ENCODE measurements at places on chromosomes 16 and 17.

- no peak for DNase-seq
Measured at GRCh38 chr17:47789611-47790561, 31.7 kb downstream of the OSBPL7 start.

DNA sequence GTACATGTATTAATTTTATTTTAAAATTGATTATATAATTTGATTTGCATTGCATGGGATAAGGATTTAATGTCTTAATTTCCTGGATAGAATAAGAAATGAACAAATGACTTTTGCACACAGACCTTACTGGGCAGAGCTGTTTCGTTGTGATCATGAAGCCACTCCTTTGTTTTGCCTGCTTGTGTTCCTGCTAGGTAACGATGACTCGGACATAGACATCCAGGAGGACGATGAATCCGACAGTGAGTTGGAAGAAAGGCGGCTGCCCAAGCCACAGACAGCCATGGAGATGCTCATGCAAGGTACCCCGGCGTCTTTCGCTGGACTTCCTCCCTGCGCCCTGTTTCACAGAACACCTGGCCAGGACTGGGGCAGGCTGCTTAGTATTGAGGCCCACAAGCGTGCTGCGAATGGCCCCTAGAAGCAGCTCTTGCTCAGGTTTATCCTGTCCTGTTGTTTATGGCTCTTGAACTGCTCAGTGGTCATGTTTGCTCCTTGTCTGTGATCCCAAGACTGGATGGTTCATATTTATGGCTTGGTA lies 29.6 kb downstream of the CLUAP1 start:
- no peak for DNase-seq

- no peak for DNase-seq
Measured at GRCh38 chr17:81049372-81049911, 14.5 kb downstream of the BAIAP2 start.

GRCh38 chr17:42287977-42288802 lies at the start of gene STAT5A:
Gene STAT5A, plus strand, starts transcription at chr17:42288498. Its CDS starts 914 bp downstream, at chr17:42289412.
- DNase-seq: peak; percentile 55

DNA sequence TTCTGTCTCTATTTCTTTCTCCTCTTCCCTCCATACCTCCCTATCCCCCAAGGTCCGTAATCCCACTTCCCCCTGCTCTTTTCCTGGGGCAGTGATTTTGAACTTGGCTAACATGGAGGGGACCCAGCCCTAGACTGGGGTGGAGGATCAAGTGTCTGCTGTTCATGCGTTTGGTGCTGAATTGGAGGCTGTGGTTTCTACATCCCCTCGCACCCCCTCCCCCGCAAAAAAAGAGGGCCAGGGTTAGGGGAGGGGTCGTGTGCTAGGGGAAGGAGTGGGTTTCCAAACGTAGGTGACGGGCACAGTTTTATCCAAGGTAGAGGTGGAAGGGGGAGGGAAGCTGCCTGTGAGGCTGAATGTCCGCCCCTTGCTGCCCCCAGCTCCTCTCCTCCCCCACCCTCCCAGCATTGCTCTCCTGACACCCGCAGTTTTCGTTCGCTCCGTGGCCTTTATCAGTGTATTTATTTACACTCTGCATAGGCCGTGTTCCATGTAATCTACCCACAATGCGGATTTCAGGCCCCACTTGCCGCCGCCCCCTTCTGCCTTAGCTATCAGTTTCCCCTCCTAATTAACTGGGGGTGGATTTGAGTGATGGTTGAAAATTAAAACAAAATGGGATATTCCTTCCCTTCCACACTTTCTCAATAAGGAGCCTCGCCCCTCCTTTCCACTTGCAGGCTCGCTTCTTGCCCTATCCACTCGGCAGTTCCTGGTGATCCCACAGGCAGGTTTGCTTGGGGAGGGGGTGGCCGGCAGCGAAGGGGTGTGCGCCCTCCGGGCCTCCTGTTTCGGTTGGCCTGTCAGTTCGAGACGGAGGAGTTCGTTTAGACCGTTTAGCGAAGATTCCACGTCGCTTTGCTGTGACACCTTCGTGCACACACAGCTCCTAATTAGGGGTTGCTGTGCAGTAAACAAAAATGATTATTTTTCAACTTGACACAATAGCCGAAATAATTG lies 2.0 kb downstream of the GNAO1 start:
- DNase-seq: no peak

GRCh38 chr16:5354645-5355044 lies 257.1 kb upstream of the EEF2KMT start:
- DNase-seq: no peak

- DNase-seq: no peak
Measured at GRCh38 chr17:63768433-63768832, 5.0 kb downstream of the CCDC47 start.

GRCh38 chr17:8960325-8961140 lies 5.0 kb downstream of the PIK3R5 start:
- DNase-seq: no peak

- no peak for DNase-seq
Measured at GRCh38 chr17:32549559-32549958, 62.8 kb downstream of the CDK5R1 start.

DNA sequence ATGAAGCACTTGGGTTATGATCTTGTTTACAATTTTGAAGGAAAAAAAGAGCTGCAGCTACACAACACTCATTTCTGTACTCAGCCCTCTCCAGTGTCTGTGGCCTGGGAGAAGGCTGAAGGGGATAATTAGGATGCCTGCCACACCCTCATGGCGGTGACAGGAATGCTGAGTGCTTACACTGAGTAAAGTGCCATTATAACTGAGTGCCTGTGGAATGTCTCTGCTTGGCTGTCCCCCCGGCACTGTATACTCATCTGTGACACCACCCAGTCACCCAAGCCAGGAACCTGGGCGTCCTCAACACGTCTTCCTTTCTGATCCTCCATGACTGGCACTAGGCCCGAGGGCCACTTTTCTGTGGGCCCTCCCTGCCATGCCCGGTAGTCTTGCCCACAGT lies 3.5 kb upstream of the MRPL38 start:
- no peak for DNase-seq

DNA sequence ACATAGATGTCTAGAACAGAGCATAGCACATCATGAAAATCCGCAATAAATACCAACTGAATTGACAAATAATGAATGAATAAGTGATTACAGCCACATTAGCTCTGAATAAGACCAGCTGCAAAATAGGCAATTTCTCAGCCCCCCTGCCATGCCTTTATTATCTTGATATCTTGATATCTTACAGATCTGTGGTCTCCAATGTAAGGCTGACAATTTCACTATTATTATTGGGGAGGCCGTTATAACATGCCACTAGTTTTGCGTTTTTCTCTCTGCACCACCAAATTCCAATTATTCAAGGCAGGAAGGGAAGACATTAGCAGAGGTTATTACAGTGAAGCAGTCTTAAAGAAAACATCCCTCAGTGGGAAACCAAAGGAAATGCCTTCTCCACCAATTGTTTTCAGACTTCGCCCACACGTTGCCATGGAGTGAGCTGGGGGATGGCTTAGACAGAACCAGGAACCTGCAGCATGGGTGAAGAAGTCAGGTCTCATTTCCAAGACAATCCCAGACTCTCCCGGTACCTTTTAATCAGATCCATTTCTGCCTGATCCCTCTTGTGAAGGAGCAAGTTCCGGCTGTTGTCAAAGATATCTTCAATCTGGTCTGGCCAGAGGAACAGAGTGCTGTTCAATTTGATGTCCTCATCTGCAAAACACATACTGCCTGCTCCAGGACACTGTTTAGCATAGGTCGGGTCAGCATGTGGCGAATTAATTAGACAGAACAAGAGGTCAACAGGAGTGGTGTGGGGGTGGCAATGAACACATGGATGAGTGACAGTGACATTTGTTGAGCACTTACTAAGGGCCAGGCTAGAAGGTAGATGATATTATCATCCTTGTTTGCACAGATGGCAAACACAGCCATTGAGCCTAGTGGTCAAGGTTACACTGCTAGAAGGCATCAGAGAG lies 46.4 kb downstream of the DNAH3 start:
- DNase-seq: no peak

DNA sequence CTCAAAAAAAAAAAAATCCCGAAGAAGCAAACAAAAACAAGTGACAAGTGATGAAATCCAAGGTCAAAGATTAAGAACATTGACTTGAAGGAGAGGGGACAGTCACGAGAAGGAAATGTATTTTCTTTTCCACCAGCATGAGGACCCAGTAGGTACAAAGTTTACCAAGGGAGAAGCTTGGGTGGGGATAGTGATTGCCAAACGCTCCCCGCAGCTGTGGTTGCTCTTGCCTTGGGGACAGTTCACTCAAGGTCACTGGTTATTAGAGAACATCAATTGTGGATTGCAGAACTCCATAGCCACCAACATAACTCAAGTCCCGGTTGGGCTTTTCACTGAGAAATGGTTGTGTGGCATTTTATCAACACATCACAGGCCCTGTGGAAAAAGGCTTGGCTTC lies 27.0 kb downstream of the RSL1D1 start:
- no peak for DNase-seq

DNA sequence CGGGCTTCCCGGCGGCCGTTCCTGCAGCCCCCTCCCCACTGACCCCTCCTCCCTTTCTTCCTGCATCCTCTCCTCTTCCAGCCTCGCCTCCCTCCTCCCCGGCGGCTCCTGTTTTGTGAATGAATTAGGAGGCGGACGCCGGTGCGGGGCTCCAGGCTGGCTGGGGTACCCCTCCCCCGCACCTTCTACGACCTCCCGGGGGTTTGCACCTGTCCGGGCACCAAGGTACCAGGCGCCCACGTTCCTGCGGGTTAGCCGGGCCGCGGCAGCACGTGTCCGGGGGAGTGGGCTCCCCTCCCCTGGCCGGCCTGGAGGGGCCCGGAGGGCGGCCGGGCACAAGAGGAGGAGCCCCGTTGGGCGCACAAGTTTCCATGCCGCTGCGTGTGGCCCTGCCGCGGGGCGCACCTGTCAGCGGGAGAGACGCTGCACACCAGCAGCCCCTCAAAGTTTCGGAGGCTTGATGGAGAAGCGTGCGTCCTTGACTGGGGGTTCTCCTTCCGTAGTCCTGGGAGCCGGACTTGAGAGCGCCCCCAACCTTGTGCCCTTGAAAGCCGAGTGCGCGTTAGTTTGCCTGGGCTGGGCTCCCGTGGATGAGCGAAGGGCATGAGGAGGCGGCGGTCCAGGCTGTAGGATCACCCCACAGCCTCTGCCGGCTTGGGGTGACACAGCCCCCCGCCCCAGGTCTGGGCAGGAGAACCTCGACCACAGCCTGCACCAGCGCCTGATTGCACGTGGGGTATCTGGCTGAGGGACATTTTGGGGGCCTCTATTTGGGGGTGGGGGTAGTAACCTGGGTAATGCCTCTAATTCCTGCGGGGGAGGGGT lies 1.2 kb downstream of the HAS3 start:
- DNase-seq: no peak

DNA sequence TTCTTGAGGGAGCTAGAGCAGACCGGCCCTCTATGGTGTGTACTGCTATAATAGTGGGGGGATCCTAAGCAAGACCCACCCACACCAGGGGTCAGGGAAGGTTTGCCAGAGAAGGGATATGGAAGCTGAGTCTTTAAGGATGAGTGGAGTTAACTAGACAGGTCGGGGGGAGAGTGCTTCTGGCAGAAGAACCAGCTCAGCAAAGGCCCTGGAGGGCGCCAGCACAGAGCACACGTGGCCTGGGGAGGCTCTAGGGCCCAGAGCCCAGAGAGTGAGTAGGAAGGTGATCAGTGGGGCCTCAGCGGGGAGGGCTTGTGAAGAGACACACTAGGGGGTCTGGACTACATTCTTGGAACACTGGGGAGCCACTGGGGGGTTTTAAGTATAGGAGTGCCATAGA lies 21.1 kb downstream of the NGFR start:
- no peak for DNase-seq

- no peak for DNase-seq
Measured at GRCh38 chr16:26712876-26713275, 353.9 kb upstream of the C16orf82 start.

DNA sequence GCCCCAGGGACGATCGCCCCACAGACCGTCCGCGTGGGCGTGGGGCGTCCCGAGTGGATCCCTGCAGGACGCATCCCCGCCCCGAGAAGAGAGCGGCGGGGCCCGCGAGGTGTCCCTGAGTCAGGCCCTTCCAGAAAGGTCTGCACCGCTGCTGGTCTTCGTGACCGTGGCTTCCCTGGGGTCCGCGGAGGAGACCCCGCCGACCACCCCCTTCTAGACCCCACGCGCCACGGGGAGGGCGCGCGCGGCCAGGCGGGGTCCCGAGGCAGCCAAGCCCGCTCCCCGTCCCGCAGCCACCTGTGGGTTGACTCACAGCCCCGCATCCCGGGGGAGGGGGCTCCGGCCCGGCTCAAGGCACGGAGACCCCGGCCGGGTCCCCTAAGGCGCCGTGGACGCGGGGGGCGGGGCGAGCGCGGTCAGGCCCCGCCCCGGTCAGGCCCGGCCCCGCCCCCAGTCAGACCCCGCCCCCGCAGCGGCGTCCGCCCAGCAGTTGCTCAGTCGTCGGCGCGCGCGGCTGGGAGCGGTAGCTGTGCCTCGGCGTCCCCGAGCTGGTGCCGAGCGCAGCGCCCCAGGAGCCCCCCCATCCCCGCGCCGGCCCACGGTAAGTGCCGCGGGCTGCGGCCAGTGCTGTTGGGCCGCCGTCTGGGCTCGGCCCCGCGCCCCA lies at the start of gene BAIAP3:
BAIAP3 (plus strand) TSS at position 497 of the 664 bp plus-strand sequence. CDS start 4,905 bp downstream, outside the sequence.
- no peak for DNase-seq

- no peak for DNase-seq
Measured at GRCh38 chr17:16241906-16242399, 24.9 kb downstream of the PIGL start.

DNA sequence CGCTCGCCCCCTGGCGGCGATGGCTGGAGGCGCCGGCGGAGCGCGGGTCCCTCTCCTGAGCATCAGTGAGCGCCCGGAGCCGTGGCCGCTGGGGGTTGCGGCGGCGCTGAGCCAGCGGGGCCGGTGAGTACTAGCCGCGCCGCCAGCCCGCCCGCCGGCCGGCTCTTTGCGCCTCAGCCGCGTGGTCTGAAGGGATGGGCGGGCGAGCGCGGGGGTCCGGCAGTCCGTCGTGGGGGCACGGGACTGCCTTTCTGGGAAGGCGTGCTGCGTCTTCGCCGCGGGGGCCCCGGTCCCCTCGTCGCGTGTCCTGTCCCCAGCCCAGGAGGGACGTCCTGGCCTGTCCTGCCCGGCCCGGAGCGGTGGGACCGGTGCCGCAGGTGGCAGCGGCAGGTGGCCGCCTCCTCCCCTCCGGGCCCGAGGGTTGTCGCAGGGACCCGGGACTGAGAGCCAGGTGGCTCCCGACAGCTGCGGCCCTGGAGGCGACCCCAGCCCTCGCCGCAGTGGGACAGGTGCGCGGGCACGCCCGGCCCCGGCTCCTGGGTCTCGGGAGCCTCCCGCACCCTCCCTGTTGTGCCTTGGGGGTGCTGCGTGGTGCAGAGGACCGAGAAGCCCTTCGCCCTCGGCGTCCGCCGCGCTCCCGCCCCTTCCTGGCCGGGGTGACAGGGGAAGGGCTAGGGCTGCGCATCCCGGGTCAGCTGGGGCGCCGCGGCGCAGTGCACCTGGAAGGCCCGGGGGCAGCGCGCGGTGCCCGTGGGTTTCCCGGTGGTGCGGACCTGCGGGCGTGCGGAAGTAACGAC lies at the start of gene SPECC1:
SPECC1 (plus strand) TSS at position 58 of the 797 bp plus-strand sequence. CDS start 87,293 bp downstream, outside the sequence.
- peak; percentile 75 for DNase-seq

GRCh38 chr16:629833-630248 lies 944 bp upstream of the WFIKKN1 start:
- DNase-seq: no peak

DNA sequence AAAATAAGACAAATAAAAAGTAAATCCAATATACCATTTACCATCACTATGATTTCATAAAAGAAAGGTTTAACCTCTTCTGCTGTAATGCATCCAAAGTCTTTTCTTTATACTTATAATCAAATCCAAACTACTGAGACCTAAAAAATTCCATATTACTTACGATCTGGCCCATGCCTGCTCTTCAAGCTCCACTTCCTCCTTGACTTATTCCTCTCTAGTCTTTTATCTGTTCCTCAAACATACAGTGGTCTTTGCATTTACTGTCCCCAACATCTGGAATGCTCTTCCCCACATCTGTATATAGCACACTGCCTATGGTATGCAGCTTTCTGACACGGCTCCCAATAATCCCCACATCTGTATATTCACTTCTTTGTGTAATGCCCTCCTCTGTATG lies 33.8 kb downstream of the PCTP start:
- DNase-seq: no peak
